ENCODE measurements at places on chromosomes 16 and 17. TPM values are rescaled to one million over a fixed set of nuclear protein-coding genes. Genes with fewer than 3 reads are reported as not detected.

GRCh38 chr16:20310421-20311395, 16.6 kb downstream of the GP2 start:
- no peak for DNase-seq

CETP gene
- 5.3 TPM for polyA plus RNA-seq

- DNase-seq, result no peak
Measured at GRCh38 chr17:10598621-10599020, 49.2 kb upstream of the MYH2 start.

- DNase-seq, result no peak
Measured at GRCh38 chr17:54899201-54899600, 1.5 kb upstream of the TOM1L1 start.

KREMEN2 gene
- polyA plus RNA-seq, result 4.0 TPM
